ENCODE measurements at places on chromosomes 7 and 10.

DNA sequence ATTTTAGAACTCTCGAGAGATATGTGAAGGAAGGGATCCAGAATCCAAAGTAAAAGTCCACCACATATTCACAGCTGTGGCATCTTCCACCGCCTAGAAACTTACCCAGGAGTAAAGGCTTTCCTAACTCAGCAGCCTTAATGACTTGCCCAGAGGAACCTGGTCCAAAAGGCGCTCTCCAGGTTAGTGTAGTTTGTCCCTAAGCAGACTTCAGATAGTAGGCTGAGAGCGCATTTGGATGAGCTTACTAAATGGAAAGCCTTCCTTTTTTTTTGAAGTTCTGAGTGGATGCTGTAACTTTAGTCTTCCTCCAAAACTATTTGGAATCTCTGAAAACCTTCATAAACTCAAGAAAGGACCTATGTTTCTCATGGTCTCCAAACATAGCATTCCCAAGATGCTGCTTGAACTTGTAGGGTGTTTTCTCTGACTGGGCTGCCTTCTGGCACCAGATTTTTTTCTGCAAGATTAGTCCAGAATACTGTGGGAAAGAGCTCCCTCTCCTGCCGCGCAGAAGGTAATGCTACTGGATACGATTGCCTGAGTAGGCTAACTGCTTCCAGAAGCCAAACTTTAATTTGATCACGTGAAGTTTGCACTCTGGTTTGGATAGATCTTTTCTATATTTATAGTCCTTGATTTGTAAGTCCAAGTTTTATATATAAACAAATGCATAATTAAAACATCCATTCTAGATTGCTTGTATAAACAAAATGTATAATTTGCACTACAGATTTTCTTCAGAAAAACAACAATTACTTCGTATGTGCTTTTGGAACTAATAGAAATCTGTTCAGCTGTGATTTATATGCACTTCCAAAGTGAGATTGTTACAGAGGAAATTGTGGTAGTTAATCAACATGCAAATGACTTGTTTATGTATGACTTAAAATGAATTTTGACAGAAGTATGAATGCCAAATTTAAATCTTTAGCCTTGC lies 19.6 kb upstream of the GPR37 start:
- DNase-seq: no peak

- DNase-seq: no peak
Measured at GRCh38 chr7:95687759-95688343, 84.5 kb upstream of the DYNC1I1 start.

DNA sequence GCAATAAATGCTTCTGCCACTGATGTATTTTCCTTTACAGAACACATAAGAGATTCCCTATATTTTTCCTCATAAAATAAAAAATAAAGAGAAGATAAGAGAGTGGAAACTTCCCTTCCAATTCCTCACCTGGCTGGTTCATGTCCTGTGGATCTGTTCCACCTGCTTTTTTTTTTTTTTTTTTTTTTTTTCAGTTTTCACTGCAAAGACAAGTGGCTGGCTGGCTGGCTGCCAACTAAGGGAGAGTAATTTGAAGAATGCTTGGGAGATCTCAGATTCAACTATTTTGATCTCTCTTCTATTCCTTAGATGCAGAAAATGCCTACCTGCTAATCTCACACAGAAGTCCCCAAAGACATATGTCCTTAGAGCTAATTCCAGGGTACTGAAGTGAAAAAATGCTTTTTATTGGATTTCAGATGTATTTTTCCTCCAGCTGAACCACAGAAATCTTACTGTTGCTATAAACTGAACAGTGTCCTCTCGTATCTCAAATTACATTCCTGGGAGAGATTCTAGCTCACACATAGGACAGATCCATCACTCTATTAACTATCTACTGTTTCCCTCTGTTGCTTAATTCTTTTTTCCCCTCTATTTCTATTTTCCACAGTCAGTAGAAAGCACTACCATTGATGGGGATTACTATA lies 120.8 kb downstream of the NRCAM start:
- DNase-seq: no peak

- no peak for DNase-seq
Measured at GRCh38 chr7:24877790-24878311, 102.1 kb downstream of the OSBPL3 start.

- DNase-seq: no peak
Measured at GRCh38 chr10:16949816-16950215, 132.6 kb upstream of the RSU1 start.

DNA sequence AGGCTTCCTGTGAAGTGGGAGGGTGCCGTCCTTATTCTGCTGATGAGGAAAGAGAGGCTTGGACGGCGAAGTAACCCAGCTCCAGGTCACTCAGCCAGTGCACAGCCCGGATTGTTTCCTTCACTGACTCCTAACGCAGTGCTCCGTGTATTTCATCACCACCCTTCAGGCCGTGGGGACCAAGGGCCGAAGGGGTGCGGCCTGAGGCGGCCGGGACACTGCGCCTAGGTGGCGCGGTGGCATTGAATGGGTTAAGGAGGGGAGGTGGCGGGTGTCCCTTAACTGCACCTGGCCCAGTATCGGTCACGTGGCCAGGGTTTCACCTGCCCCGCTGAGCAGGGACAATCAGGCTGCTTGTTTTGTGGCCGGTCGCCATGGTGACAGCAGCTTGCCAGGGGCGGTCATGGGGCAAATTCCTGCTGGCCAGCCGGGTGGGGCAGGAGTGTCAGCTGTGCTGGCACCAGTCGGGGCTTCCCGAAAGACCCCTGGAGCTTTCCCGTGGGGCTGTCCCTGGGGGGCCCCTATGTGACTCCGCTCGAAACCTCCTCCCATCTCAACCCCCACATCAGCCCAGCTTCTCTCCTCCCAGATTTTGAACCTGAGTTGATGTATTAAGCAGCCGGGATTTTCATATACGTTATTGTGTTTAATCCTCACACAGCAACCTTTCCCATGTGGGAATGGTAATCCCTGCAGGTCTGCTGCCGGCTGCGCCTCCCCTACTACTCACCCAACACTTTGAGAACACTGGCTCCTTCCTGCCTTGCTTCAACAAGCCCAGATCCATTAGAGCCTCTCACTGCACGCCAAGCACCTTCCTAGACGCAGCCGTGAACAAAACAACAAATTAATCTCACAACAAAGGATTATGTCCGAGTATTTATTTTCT lies 4.4 kb upstream of the ABHD11 start:
- no peak for DNase-seq

- DNase-seq: no peak
Measured at GRCh38 chr7:157494506-157495176, 157.8 kb downstream of the DNAJB6 start.

DNA sequence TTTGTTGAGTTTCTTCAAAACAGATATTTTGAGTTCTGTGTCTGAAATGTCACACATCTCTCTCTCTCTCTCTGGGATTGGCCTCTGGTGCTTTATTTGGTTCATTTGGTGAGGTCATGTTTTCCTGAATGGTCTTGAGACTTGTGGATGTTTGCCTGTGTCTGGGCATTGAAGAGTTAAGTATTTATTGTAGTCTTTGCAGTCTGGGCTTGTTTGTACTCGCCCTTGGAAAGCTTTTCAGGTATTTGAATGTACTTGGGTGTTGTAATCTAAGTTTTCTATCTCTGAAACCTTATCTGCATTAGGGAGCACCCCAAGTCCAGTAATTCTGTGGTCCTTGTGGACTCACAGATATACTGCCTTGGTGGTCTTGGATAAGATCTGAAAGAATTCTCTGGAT lies 106.7 kb upstream of the PRSS58 start:
- no peak for DNase-seq

- DNase-seq: no peak
Measured at GRCh38 chr7:95240921-95241320, 83.4 kb downstream of the PON1 start.

GRCh38 chr7:127940381-127941160 lies 90.7 kb downstream of the LRRC4 start:
- DNase-seq: no peak

- no peak for DNase-seq
Measured at GRCh38 chr7:69708857-69709256, 110.6 kb downstream of the AUTS2 start.

DNA sequence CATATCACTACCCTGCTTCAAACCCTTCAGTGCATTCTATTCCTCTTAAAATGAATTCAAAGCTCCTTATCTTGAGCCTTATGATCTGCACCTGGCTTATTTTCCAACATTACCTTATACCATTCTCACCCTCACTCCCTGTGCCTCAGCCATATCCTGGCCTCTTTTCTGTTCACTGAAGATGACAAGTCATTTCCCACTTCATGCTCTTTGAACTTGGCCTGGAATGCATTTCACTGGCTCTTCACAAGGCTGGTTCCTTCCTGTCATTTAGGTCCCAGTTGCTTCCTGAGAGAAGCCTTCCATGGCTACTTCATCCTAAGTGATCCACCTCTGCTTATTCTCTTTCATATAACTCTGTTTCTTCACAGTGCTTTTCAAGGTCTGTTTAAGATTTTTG lies 3.2 kb upstream of the LIPF start:
- no peak for DNase-seq
